ENCODE measurements at places on chromosomes 12 and 14.
A peak's percentile ranks its signal among the peaks of the same experiment; 100 is the strongest.

- no peak for DNase-seq
Observed at GRCh38 chr12:51692016-51692415, 101.0 kb downstream of the SCN8A start.

- DNase-seq = no peak
Observed at GRCh38 chr14:72775923-72776554, 117.9 kb downstream of the DPF3 start.

DNA sequence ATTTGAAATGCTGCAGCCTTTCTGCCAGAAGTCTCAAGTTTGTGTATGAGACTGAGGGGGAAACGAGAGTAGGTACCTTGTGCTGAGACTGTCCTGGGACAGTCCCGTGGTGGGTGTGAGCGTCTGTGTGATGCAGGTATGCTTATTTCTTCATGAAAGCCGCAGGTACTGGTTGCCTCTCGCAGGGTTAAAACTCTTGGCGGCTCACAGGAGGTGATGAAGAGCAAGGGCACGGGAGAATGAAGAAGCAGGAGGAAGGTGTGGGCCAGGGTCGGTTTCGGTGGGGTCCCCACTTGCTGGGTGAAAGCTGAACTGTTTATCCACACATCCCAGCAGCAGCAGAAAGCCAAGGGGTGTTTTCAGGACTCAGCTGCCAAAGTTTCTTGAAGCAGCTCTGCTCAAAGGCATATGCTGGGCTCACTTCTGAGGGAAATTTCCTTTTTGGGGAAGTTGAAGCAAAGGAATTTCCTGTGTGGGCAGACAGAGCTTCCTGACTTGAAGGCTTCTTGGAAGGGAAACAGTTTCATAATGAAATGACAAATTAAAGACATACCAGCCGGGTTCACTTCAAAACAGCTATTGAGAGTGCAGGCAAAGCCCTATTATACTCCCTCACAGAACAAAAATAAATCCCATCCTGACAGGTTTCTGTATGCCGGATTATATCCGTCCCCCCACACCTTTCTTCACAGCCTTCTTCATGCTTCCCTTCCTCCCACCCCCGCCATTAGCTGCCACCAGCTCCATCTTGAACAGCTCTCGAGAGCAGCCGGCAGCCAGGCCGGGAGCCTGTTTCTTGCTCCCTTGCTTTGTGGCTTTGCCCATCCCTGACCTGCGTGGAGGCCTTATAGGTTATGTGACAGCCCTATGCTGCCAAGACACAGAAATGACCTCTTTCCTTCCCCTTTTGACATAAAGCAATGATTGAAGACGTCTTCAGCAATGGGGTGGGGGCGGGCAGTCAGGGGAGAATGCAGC, 116.6 kb downstream of the ETV6 start:
- no peak for DNase-seq

DNA sequence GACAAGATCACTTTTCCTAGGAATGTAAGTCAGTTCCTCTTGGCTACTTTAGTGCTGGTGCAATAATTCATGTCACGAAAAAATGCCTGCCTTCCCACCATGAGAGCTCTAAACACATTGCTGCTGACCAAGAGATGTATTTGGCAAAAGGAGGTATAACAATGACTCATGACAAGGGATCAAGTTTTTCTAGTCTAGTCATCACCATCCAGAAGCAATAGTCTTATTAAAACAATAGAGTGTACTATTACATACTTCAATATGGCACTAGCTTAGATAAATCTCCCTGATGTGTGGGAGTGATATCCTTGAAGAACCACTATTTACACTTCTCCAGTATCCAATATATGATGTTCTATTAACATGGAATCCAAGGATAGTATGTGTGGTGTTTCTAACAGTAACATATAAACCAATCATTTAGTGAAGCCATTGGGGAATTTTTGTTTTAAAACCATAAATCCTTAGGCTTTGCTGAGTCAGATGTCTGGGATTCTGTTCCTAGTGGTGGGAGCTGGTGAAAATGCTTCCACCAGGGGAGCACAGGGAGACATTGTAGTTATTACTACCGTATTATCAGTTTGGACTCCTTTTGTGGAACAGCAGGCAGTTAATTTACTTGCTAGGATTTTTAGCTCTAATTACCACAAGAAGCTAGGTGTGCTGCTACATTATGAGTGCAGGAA, 1387.5 kb downstream of the LRFN5 start:
- no peak for DNase-seq

DNA sequence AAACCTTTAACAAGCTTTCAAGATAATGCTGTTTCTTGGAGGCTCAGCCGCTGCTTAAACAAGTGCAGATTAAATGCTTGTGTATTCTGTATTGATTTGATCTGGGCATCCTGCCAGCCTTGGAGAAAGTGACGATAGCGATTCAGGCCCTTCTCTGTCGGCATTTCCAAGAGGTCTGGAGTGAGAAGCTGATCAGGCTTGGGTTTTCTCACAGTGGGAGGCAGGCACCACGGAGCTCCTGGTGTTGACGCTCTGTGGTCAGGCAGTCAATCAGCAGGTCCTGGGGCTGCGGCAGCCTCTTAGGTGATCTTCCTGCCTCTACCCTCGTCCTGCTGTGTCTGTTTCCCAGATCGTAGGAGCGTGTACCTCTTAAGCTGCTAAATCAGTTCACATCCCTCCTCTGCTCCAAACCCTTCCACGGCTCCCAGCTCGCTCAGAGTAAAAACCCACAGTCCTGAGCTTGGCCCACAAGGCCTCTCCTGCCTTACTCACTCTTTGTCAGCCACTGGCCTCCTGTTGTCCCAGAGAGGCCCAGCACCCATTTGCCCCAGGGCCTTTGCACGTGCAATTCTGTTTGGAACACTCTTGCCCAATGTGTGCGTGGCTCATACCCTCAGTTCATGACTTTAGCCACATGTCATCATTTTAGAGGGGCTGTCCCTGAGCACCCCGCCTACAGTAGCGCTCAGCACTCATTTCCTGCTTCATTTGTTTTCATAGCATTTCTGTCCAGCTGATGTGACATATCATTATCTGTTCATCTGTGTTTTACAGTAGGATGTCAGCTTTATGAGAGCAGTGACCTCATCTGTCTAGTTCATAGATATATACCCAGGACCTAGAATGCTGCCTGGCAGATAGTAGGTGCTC, 155.4 kb downstream of the AACS start:
- DNase-seq = no peak

GRCh38 chr12:104371043-104371870, 67.7 kb downstream of the EID3 start:
- DNase-seq = peak; percentile 84
